ENCODE measurements at places on chromosomes 1 and 21. TPM values are rescaled to one million over a fixed set of nuclear protein-coding genes. Genes with fewer than 3 reads are reported as not detected.

DNA sequence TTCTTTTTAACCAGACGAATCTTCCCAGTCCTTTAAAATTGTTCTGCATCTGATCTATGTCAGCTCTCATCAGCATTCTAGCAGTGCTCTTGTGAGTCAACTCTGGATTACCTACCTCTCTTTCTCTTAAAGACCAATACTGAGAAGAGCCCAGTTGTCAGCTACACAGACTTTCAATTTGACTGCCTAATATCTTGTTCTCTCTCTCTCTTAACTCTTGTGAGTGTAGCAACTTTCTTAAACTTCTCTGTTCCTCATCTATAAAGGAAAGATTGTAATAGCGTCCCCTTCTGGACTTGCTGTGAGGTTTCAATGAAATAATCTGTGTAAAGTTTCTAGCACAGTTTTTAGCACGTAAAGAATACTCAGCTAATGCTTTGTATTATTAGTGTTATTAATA, 499.3 kb upstream of the ADAMTS5 start:
- DNase-seq = no peak

- no peak for DNase-seq
These were observed 536.9 kb downstream of the ADGRL2 start for GRCh38 chr1:82337635-82338034.

DNA sequence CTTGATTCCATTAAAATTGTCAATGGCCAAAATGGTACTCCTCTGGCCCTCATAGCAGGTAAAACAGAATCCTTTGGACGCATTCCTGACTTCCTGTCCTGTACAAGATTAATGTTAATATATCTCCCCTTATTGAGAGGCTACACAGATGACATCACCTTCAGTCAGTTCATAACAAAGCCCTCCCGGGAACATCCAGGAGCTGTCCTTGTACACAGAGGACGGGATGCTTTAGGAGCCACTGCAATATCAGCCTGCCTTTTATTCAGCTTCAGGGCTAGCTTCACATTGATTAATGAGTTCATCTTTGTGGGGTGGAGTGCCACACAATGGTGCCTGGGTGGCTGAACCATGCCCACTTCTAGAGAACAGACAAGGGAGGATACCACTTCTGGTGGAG, 235.1 kb downstream of the NRIP1 start:
- DNase-seq = no peak

GRCh38 chr1:205709059-205709398, 28.7 kb upstream of the SLC45A3 start:
- no peak for DNase-seq

DNA sequence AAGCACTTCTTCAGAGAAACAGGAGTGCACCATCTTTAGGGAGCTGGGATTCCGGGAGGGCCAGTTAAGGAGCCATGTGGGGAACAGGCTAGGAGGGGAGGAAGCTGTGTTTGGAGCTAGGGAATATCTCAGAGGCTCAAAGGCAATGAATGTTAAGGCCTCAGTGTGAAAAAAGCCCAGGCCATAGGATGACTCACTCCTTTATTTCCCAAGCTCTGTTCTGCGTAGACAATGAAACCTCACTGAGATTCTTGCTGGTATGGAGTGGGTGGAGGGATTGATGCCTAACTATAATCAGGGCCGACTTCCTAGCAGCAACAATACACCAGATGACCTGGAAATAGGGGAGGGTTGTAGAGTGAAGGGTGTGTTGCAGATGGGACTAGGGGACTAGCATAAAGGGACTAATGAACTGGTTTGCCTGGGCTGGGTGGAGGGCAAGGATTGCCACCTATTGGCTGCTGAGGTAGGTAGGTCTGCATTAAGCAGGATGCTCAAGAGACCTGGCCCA, 2.1 kb downstream of the GNAT2 start:
- DNase-seq = no peak

- DNase-seq = peak; percentile 59
These were observed at the start of gene SLC44A3 for GRCh38 chr1:94819945-94820746. Gene SLC44A3 (plus strand): TSS chr1:94820357. CDS start chr1:94820452, 95 bp downstream.

DNA sequence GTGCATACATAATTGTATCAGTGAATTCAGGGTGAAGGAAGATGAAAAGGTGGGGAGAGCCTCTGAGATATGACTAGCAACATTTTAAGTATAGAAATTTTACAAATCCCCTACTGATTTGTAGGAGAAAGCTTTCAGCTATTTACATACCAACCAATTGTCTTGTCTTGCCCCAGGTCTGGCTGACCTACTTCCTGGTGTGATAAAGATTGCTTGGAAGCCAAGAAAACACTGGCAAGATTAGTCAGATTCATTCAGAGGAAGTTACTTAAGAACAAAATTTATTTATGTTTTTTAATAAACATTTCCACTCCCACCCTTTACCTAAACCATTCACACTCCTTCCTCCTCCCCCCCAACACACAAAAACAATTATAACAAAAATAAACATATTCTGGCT, 17.5 kb downstream of the PTGS2 start:
- no peak for DNase-seq

- peak; percentile 72 for DNase-seq
These were observed 925 bp upstream of the ARHGEF10L start for GRCh38 chr1:17538428-17539117.

- DNase-seq = no peak
These were observed 11.1 kb upstream of the RAVER2 start for GRCh38 chr1:64733581-64734286.

- DNase-seq = no peak
These were observed 713 bp upstream of the HMGCL start for GRCh38 chr1:23825762-23826522.

DNA sequence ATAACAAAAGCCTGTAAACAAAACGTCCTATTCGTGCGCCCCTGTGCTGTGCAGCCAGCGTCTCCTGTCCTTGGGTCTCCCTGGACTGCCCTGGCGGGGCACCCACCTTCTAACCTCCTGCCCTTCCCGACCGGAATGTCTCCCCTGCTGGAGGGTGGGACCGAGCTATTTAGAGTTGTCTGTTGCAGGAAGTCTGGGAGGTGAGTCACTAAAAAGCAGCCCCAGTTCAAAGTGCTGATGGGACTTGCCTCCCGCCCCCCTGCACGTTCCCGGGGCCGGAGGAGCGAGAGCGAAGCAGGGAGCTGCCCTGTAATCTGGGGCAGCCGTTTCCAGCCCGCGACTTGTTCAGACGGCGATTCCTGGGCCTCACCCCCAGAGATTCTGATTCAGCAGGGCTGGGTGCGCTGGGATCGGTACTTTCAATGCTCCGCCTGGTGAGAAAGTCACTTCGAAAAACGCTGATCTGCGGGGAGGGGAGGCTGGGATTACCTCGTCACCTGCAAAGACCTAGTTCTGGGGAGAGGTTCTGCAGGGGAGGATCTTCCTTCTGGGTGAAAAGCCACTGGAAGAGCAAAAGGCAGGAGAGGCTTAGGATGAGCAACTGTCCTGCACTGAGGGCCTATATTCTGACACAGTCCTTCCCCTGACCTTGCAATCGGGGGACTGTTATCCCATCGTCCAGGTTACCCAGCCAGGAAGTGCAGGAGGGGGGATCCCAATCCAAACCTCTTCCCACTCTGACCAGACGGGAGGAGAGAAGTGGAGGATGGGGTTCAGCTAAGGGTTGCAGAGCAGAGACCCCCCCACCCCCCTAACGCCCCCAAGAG, 1.2 kb upstream of the DHRS3 start:
- DNase-seq = peak; percentile 28

DNA sequence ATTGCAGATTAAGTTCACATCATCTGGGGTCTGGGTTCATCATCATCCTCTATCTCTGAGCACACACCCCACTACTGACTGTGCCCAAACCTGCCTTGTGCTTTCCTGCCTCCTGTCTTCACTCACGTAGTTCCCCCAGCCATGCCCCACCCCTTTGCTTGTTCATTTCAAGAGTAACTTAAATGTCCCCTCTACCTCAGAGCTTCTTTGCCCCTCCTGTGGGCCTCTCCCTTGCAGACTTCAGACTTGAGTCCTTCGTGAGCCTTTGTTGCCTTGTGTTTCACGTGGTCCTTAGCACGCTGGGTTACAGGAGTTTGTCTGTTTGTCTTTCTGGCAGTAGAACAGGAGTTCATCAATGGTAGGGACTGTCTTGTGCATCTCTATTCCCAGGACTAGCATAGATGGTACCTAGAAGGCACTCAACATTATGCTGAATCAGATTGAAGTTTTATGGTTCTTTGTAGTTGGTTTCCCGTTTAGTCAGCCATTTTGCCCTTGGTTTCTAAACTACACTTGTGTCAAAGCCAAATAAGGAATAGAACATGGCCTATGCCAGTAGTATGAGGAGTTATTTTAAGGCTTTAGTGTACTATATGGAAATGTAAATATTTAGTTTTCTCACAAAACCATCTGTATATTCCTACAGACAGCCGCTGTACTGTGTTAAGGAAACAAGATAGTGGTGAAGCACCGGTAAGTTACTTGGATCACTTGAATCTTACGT, 86.2 kb downstream of the TTC3 start:
- no peak for DNase-seq

GRCh38 chr1:245099401-245099800, 55.4 kb upstream of the KIF26B start:
- DNase-seq = no peak

GRCh38 chr1:176499671-176500070, 36.7 kb downstream of the PAPPA2 start:
- DNase-seq = no peak

DNA sequence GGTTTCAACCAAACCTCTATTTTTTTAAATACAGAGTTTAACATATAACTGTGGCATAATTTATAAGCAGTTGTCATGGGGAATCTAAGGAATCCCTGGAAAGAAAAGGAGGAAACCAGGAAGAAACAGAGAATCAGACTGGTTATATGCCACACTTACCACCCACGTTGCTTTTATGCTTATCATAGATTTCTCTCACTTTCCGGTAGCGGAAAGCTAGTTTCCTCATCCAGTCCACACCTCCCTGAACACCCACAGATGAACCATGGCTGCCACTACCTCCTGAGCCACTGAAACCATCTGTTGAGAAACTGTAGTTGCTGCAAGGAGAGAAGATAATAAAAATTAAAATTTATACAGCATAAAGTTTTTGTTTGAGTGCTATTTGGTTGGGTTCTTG, 33.5 kb downstream of the XKR8 start:
- no peak for DNase-seq

DNA sequence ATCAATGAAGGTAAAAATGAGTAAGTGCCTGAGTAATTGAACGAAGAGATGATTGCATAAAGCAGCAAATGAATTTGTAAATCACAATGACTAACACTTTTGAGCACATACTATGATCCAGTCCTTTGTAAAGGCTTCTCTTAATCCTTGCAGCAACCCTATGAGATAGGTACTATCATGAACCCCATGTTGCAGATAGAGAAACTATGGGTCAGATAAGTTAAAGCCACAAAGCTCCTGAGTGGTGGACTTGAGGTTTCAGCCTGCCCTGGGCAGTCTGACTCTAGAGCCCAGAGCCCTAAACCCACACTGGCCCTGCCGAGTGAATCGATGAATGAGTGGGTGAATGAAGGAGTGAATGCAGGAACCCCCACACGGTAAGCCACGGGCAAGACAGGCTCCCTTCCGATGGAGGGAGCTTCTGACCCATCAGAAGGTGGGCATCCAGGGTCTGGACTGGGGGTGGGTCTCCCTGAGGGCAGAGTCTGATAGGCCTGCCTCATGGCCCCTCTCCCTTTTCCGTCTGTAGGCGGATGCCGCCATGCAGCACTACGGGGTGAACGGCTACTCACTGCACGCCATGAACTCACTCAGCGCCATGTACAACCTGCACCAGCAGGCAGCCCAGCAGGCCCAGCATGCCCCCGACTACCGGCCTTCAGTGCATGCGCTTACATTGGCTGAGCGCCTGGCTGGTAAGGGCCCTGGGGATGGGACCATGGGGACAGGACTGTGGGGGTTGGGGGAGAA, 17.0 kb downstream of the DMBX1 start:
- no peak for DNase-seq

DNA sequence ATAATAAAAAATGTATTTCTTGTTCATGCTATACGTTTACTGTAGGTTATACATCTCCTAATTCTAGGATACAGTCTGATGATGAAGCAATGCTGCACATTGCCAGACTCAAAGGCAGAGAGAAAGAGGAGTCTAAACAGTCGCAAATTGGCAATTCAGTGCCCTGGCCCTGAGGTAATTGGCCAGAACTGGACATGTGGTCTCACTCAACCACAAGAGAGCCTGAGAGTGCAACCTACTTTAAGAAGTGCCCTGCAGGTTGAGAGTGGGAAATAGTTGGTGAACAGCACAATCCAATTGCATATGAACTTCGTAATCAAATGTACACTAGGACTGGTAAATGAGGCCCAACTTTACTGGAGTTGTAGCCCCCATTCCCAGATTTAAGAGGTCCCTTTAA, 5.0 kb upstream of the SLC35A3 start:
- DNase-seq = no peak

The PTPN22 gene
- total RNA-seq = not detected

The IFI44 gene
- total RNA-seq = not detected

The CDK18 gene
- total RNA-seq = 23.9 TPM

The KLF17 gene
- not detected for total RNA-seq

The IFNLR1 gene
- 21.2 TPM for total RNA-seq

The TNFAIP8L2 gene
- total RNA-seq = not detected

The DYNLT5 gene
- total RNA-seq = not detected

The FOXJ3 gene
- 64.4 TPM for total RNA-seq

The RAD54L gene
- total RNA-seq = 17.3 TPM

The NPR1 gene
- 0.51 TPM for total RNA-seq

The FAM72C gene
- total RNA-seq = 2.0 TPM
